Suppressor macrophage (primary cell): ENCODE measurements at places on chromosomes 4 and X.

DNA sequence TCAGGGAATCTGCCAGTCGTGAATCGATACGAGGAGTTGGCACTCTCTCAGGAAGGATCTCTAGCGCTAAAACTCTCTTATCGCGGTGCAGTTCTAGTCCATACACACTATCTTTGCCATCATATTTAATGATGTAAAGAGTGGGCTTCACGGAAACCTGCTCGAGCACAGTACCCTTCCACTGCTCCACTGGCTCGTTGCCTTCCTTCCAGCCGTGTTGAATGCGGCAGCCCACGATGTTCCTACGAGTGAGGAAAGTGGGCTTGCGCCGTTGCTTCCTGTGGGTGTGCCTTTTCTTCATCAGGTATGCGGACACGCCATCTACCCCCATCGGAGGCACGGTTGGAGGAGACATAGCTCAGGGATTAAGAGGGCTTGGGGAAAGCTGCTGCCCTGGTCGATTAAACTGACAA, 661 bp downstream of the SPIN4 start:
- DNase-seq, result peak; percentile 11

DNA sequence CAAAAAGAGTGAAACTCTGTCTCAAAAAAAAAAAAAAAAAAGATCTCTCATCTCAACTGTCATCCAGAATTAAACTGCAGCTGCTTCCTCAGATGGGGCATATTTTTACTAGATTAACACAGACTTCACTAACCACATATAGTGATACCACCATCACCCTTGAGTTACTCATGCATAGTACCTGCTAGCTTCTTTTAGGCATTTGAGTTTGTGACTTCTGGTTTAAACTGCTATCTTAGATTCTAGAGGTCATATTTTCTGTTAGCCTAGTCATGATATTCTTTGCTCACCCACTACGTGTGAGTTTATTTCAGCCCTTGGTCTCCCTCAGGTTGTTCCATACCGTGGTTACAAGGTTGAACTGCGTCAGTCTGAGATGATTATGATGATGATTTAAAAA, 154.9 kb upstream of the BMP3 start:
- DNase-seq, result no peak

DNA sequence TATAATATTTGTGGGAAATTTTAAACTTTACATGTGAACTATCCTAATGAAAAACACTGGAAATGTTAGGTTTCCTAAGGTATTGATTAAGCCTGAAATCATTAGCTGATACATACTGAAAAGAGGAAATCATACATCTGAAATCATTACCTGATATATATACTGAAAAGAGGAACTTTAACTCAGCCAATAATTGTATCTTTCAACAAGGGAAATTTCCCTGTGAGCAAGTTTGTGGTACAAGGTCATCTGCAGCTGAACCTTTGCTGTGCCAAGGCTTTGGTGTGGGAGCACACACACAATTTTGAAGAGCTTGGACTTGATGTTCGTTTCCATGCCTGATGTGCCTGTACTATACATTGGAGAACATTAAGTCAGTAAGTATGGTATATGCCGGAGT, 131.9 kb upstream of the USP9X start:
- DNase-seq, result no peak

GRCh38 chr4:69126024-69126423, 29.8 kb downstream of the UGT2B7 start:
- DNase-seq, result no peak

GRCh38 chr4:14800977-14801376, 201.3 kb upstream of the CPEB2 start:
- DNase-seq, result no peak

DNA sequence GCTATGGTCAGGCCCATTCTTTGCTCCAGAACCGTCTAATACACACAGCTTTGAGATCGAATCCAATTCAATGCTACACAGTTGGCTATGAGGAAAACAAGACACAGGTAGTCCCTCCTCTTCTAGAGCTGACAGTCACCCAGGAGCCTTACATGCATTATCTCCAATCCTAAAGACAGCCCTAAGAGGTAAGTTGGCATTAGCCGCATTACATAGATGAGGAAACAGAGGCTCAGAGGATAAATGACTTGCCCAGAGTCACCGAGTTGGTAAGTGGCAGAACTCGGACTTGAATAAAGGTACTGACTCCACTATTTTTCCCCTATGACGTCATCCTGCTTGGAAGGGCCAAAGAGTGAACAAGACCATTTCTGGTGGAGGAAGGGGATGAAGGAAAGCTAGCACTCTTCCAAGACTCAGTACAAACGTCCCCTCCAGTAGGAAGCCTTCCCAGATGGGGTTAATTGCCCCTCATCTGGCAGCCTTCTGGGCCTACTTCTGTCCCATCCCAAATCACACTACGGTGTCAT, 8.5 kb downstream of the IQSEC2 start:
- DNase-seq, result no peak

GRCh38 chr4:184317234-184317918, 99.7 kb upstream of the ENPP6 start:
- DNase-seq, result no peak

- DNase-seq, result no peak
Observed at GRCh38 chrX:17323397-17323796, 51.6 kb upstream of the NHS start.

- DNase-seq, result no peak
Observed at GRCh38 chrX:152537373-152537772, 86.3 kb upstream of the GABRA3 start.

- DNase-seq, result no peak
Observed at GRCh38 chrX:42398967-42399631, 378.9 kb downstream of the PPP1R2C start.

DNA sequence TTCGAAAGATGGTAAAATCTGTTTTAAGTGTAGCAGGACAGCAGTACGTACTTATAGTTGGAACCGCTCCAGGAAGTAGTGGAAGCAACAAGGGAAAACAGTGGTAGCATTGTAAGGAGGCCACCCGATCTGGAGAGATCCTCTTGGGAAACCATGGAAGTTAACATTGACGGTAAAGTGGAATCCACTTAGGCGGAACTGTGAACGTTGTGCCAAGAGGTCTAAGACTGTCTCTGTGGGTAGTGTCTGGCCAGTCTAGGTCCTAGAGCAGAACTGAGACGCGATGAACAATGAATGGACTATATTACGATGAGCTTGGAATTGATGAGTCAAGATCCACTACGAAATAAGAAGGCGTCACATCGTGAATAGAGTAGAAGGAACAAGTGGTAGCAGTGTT, 124.0 kb downstream of the TENM3 start:
- no peak for DNase-seq

- DNase-seq, result no peak
Observed at GRCh38 chr4:128155231-128155855, 94.2 kb downstream of the LARP1B start.

DNA sequence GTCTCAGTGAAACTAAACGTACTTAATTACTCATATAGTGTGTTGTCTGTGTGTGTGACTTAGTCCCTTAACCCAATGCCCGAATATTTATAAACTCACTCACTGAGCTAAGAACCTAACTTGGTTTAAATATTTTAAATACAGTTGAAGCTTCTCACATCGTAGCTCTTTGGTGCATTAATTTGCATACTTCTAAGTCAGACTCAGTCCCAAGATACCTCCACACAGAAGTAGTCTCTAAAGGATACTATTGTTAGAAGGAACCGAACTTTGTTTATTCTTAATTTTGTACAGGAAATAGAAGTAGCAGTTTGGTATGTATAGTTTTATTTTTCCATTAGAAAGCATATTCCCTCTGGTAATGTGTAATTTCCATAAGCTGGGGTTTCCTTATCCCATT, 54.0 kb upstream of the NKAP start:
- DNase-seq, result no peak

- no peak for DNase-seq
Observed at GRCh38 chr4:78298618-78299017, 241.5 kb downstream of the FRAS1 start.

- DNase-seq, result peak; percentile 19
Observed at GRCh38 chrX:39773923-39774773, 323.6 kb downstream of the BCOR start.
